ENCODE measurements at places on chromosomes 7 and 10. TPM values are rescaled to one million over a fixed set of nuclear protein-coding genes. Genes with fewer than 3 reads are reported as not detected.

DNA sequence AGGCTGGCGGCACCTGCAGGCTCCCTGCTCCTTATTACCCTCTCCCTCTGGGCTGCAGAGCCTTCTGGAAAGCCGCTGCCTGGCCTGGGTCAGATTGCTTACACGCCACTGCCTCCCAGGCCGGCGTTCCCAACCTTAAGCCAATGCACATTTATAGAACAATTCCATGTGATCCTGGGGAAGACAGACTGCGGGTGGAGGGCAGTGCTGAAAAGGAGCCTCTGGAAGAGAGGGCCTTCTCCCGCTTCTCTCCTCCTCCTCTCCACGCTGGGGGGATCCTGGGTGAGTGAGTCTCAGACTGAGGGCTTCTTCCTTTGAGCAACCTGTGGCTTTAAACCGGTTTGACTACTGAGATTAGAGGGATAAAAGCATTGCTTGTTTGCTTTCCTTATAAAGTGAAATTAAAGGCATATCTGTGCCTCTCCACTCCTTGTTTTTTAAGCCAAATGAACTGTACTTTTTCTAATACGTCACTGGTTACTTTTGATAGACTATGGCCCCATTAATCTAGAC, 5.5 kb downstream of the TACC2 start:
- no peaks in the 10 kb centered on the region for H3K4me1 ChIP-seq
- peak; percentile 74 for DNase-seq
- peak overlapping the region; percentile 75 for H3K27ac ChIP-seq
- H3K27me3 ChIP-seq, result no peaks in the 10 kb centered on the region
- H3K36me3 ChIP-seq, result no peaks in the 10 kb centered on the region

DNA sequence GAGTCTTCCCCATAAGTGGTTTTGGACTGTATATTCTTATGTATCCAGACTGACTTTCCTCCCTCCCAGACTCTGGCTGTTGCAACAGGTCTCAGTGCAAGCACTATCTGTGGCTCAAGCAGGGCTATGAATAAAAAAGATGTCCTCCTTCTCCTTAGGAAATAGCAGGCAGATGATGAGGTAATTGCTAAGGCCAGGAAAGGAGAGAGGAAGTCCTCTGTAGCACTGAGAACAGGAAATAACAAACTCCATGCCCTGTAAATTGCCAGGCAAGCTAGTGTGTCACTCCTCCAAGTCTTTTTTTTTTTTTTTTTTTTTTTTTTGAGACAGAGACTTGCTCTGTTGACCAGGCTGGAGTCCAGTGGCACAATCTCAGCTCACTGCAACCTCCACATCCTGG, 900.1 kb downstream of the TYW1 start:
- no peaks in the 10 kb centered on the region for H3K4me1 ChIP-seq
- no peaks in the 10 kb centered on the region for H3K36me3 ChIP-seq
- H3K4me3 ChIP-seq, result no peak overlapping the region
- DNase-seq, result no peak

DNA sequence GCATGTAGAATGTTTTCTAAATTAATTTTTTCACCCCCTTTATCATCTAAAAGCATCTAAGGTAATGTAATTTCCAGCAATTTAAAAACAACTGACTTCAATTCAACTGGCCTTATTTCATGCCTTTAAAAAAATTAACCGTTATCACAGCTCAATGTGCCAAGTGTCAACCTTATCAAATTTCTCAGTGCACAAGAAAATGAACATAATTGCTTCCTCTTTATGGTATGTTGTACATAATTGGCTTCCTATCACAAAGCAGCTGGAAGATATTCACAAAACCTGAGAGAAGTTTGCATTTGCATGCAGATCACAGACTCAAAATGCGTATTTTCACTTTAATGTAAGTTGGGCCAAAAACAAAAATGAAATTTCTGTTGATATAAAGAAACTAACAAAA, 966.4 kb downstream of the GRM8 start:
- no peaks in the 10 kb centered on the region for H3K36me3 ChIP-seq
- H3K27ac ChIP-seq, result no peak overlapping the region
- H3K4me1 ChIP-seq, result no peaks in the 10 kb centered on the region
- no peaks in the 10 kb centered on the region for H3K27me3 ChIP-seq
- H3K4me3 ChIP-seq, result no peak overlapping the region
- no peak for DNase-seq

DNA sequence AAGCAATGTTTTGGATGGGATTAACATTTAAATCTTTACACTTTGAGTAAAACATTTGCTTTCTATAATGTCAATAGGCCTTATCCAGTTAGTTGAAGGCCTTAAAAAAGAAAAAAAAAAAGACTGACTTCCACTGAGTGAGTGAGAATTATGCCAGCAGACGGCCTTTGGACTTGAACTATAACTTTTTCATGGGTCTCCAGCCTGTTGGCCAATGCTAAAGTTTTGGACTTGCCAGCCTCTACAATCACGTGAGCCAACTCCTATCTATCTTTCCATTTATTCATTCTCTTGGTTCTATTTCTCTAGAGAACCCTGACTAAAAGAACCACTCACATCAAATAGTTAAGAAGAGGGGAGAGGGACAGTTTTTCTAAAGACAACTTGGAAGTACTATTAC, 2.8 kb upstream of the FAS start:
- H3K4me3 ChIP-seq, result no peak overlapping the region
- H3K27ac ChIP-seq, result no peak overlapping the region
- H3K27me3 ChIP-seq, result no peaks in the 10 kb centered on the region

GRCh38 chr7:16743236-16743635, 10.3 kb upstream of the TSPAN13 start:
- H3K27ac ChIP-seq, result no peak overlapping the region
- no peaks in the 10 kb centered on the region for H3K36me3 ChIP-seq
- DNase-seq, result no peak
- no peaks in the 10 kb centered on the region for H3K27me3 ChIP-seq

- no peak for DNase-seq
- no peaks in the 10 kb centered on the region for H3K36me3 ChIP-seq
- no peaks in the 10 kb centered on the region for H3K4me1 ChIP-seq
- no peak overlapping the region for H3K27ac ChIP-seq
These were observed 269.5 kb downstream of the TRIL start for GRCh38 chr7:28688651-28689050.

GRCh38 chr7:131218727-131219128, 108.9 kb upstream of the MKLN1 start:
- no peaks in the 10 kb centered on the region for H3K4me1 ChIP-seq
- no peak for DNase-seq
- no peaks in the 10 kb centered on the region for H3K36me3 ChIP-seq
- no peaks in the 10 kb centered on the region for H3K27me3 ChIP-seq
- no peak overlapping the region for H3K4me3 ChIP-seq

DNA sequence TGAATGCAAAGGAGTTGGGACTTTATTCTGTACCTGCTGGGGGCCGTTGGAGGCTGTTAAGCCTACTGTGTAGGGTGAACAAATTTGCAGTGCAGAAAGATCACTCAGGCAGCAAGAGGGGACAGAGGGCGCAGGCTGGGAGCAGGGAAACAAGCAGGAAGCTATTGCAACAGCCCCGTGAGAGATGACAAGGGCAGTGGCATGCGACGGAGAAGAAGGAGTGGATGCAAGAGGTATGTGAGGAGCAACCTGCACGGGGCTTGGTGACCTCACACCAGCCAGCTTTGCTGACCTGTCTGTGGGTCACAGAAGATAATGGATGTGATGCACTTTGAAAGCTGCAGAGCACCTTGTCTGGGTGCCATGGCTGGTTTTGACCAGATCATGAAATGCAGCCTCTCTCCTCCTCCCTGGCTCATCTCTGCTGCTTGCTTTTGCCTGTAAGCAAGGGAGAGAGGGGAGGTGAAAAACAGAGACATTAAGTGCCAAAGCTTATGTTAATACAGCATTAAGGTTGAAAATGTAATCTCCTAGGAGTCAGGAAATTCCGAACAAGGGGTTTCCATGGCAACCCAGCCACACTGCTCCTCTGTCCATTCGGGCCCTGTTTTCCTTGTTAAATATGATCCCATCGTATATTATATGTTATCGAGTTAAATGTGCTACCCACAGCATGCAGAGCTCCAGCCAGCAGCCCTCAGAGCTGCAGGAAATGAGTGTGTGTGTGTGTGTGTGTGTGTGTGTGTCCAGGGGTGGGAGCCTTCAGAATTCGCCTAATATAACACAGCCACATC, 314.3 kb upstream of the ZMIZ1 start:
- no peaks in the 10 kb centered on the region for H3K27me3 ChIP-seq
- H3K4me1 ChIP-seq, result no peaks in the 10 kb centered on the region
- no peak for DNase-seq
- no peak overlapping the region for H3K27ac ChIP-seq
- H3K36me3 ChIP-seq, result no peaks in the 10 kb centered on the region

GRCh38 chr7:67777119-67777518, 780.5 kb downstream of the TYW1 start:
- no peaks in the 10 kb centered on the region for H3K36me3 ChIP-seq
- no peak overlapping the region for H3K27ac ChIP-seq
- no peak for DNase-seq
- no peak overlapping the region for H3K4me3 ChIP-seq
- no peaks in the 10 kb centered on the region for H3K27me3 ChIP-seq

- H3K27me3 ChIP-seq, result no peaks in the 10 kb centered on the region
- no peak for DNase-seq
- no peak overlapping the region for H3K27ac ChIP-seq
- H3K4me1 ChIP-seq, result no peaks in the 10 kb centered on the region
These were observed 334.7 kb upstream of the CHRM2 start for GRCh38 chr7:136533732-136534131.

- no peaks in the 10 kb centered on the region for H3K4me1 ChIP-seq
- no peaks in the 10 kb centered on the region for H3K36me3 ChIP-seq
- no peak overlapping the region for H3K4me3 ChIP-seq
- DNase-seq, result no peak
- H3K27me3 ChIP-seq, result no peaks in the 10 kb centered on the region
- H3K27ac ChIP-seq, result no peak overlapping the region
These were observed 69.5 kb upstream of the CDK13 start for GRCh38 chr7:39880556-39880955.

GRCh38 chr10:127374074-127374680, 174.9 kb upstream of the NPS start:
- no peak overlapping the region for H3K4me3 ChIP-seq
- no peak overlapping the region for H3K27ac ChIP-seq
- no peaks in the 10 kb centered on the region for H3K27me3 ChIP-seq
- no peaks in the 10 kb centered on the region for H3K4me1 ChIP-seq
- no peaks in the 10 kb centered on the region for H3K36me3 ChIP-seq

- H3K27ac ChIP-seq, result no peak overlapping the region
- no peak for DNase-seq
- H3K27me3 ChIP-seq, result peaks cover 41% of the 10 kb centered on the region
- no peaks in the 10 kb centered on the region for H3K4me1 ChIP-seq
- peak overlapping the region; percentile 40 for H3K4me3 ChIP-seq
- H3K36me3 ChIP-seq, result no peaks in the 10 kb centered on the region
These were observed 603 bp upstream of the TWIST1 start for GRCh38 chr7:19117870-19118608.

GRCh38 chr7:44123190-44124003, at the start of gene POLD2:
TSS of gene POLD2 (minus strand) at chr7:44123548. CDS start at chr7:44122053, 1,495 bp downstream.
- peak within 1 kb of the TSS; percentile 62 for H3K4me3 ChIP-seq
- DNase-seq, result peak; percentile 99
- H3K27ac ChIP-seq, result peak within 1 kb of the TSS; percentile 61
- H3K36me3 ChIP-seq, result no peaks in the 10 kb centered on the region
- H3K27me3 ChIP-seq, result no peaks in the 10 kb centered on the region

DNA sequence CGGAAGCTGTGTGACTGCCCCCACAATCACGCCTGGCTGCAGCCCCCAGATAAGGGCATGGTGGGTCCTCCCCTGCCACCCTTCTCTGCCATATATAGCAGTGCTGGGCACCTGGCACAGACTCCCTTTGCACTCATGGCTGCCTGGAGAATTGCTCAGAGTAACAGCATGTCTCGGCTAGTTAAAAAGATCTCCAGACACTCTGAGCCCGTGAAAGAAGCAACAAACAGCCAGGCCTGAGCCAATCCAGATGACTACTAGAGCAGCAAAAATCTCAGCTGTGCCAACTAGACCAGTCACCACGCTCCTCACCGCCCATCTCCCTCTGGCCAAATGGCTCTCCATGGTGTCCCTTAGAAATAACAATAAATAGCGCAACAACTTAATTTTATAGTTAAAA, 71.3 kb downstream of the PARD3 start:
- H3K4me3 ChIP-seq, result no peak overlapping the region
- peaks cover 5% of the 10 kb centered on the region for H3K4me1 ChIP-seq
- H3K36me3 ChIP-seq, result no peaks in the 10 kb centered on the region
- no peak overlapping the region for H3K27ac ChIP-seq

DNA sequence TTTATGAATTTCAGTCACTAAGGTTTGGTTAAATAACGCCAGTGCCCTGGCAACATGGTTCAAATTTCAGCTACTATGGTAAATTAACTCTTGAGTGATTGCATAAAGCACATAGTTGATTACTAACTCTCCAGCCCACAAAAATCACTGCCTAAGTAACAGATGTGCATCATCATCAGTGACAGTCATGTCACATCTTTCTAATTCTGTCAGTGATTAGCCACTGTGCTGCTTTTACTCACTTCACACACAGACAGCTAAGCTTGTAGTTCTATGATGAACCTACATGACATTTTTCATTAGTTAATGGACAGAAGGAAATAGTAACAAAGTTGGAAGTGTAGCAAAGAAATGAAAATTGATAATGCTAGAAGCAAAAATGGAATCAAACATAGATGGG, 108.9 kb downstream of the DNAH11 start:
- H3K36me3 ChIP-seq, result no peaks in the 10 kb centered on the region
- no peak overlapping the region for H3K4me3 ChIP-seq
- H3K4me1 ChIP-seq, result no peaks in the 10 kb centered on the region
- no peak overlapping the region for H3K27ac ChIP-seq
- DNase-seq, result no peak
- no peaks in the 10 kb centered on the region for H3K27me3 ChIP-seq

DNA sequence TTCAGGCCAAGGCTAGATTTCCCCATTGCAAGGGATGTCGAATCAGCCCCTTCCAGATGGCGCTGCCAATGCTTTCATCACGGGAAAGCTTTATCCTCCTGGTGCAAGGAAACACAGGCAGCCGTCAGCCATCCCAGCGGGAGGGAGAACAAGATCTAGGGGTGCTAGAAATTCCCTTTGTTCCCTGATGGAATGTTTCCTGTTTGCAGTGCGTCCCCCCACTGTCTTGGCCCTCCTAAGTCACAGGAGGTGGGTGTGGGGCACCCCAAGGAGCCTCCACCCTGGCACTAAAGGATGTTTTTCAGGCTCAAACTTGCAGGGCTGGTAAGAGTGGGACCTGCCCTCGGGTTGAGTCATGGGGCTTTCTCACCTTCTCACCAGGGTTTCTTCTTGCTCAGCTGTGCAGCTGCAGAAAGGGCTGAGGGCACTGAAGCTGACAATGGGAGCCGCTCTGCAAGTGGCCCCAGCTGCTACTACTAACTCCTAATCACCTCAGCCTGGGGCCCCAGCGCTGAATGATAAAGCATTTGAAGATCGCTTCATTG, 103.6 kb downstream of the PRPF18 start:
- H3K4me3 ChIP-seq, result no peak overlapping the region
- DNase-seq, result no peak
- H3K36me3 ChIP-seq, result no peaks in the 10 kb centered on the region
- H3K27ac ChIP-seq, result no peak overlapping the region
- H3K27me3 ChIP-seq, result no peaks in the 10 kb centered on the region
- H3K4me1 ChIP-seq, result no peaks in the 10 kb centered on the region

The ANTXRL gene
- not detected for total RNA-seq

The ESYT2 gene
- total RNA-seq, result 105 TPM

The RADIL gene
- total RNA-seq, result 1.9 TPM

The GRID1 gene
- total RNA-seq, result 0.30 TPM
